ENCODE measurements at places on chromosomes 12 and 14. TPM values are rescaled to one million over a fixed set of nuclear protein-coding genes. Genes with fewer than 3 reads are reported as not detected.

Gene RHEBL1
- 19.8 TPM for total RNA-seq

DNA sequence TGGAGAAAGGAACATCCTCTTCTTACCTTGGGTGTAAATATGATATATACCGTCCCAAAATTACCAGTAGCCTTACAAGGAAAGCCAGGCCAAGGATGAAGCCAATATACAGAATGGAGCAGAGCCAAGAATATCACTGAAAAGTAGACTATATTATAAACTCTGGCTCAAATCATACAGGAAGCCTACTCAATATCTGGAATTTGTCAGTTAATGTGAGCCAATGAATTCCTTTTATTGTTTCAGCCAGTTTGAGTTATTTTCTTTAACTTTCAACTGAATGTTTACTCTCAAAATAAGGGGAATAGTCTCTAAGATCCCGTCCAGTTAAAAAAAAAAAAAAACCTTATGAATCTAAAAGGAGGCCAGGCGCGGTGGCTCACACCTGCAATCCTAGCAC lies 9.8 kb upstream of the DENND5B start:
- no peak for DNase-seq
- peaks cover 5% of the 10 kb centered on the region for H3K27me3 ChIP-seq
- no peaks in the 10 kb centered on the region for H3K36me3 ChIP-seq
- no peak overlapping the region for H3K27ac ChIP-seq
- H3K4me1 ChIP-seq: no peaks in the 10 kb centered on the region
- H3K4me3 ChIP-seq: no peak overlapping the region

Gene SSPN
- not detected for total RNA-seq

DNA sequence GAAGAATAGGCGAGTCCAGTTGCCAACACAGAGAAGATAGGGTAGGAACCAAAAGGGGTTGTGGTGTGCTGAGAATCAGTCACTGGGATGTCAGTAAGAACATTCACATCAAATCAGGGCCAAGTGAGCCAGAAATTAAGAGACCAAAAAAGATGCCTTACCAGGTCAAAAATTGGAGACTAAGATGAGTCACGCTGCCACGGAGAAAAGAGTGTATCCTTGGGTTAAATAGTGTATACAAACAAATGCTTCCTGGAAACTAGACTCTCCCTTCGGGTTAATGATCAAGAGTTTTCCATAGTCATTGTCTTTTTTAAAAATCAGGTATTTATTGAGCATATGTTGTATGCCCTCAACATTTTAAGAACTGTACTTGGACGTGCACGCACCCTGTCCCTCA lies 45.2 kb upstream of the BAZ1A start:
- peaks cover 2% of the 10 kb centered on the region for H3K36me3 ChIP-seq
- no peak for DNase-seq
- no peak overlapping the region for H3K27ac ChIP-seq
- no peaks in the 10 kb centered on the region for H3K4me1 ChIP-seq

DNA sequence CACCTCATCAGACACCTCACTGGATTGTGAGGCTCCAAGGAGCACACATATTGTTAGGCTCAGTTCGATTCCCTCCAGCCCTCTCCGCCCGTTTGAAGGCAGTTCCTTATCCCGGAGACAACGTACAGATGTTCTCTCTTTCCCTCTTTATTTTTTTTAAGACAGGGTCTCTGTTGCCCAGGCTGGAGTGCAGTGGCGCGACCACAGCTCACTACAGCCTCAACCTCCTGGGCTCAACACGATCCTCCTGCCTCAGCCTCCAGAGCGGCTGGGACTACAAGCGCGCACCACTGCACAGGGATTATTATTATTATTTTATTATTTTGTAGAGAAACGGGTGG lies 718 bp upstream of the TROAP start:
- DNase-seq: no peak
- peaks cover 10% of the 10 kb centered on the region for H3K4me1 ChIP-seq
- H3K36me3 ChIP-seq: peaks cover 18% of the 10 kb centered on the region
- peak overlapping the region; percentile 92 for H3K27ac ChIP-seq

Gene REM2
- 0.27 TPM for total RNA-seq
